ENCODE measurements at places on chromosomes 4 and X. TPM values are rescaled to one million over a fixed set of nuclear protein-coding genes. Genes with fewer than 3 reads are reported as not detected.

Gene ARHGAP36
- total RNA-seq, result not detected

Gene CACNA1F
- total RNA-seq, result 0.81 TPM

Gene SCML2
- total RNA-seq, result 0.81 TPM

Gene BMPR1B
- total RNA-seq, result 12.9 TPM

Gene SLC6A8
- 16.9 TPM for total RNA-seq

Gene SPANXC
- not detected for total RNA-seq

Gene NAT8L
- total RNA-seq, result not detected

Gene GPR119
- total RNA-seq, result not detected

Gene GNRHR
- not detected for total RNA-seq

Gene TENM3
- total RNA-seq, result 0.68 TPM

DNA sequence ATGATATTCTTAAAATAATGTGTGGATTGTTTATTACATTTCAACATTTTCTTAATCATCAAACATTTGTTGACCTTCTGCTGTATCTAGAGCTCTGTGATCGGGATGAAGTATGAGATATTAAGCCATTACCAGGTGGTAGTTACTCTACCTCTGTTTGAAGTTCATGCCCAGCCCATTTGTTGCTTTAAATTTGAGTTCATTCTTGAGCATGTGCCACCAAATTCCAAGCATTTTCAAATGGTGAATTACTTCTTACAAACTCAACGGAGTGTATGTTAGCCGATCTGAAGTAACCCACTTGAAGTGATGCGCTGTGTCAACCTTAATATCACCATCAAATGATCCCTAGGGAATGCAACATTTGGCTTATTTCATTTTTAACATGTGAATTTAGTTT, 7.3 kb upstream of the DTHD1 start:
- DNase-seq, result no peak

DNA sequence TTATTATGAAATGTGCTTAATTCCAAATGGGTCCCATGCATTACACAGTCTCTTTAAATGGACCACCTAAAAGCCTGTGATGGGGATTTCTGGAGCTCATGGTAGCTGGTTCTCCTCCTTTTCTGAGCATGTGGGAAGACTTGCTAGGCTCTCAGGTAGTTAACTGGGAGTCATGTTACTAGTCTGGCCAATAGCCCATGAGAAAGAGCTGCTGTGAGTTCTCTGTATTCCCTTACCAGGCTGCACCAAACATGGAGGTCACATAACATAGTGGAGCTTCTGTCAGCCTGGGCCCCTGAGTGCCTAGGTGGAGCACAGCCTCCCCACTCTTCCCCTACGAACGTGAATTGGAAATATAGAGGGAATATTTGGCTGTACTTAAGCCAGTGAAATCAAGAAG, 198.4 kb downstream of the MAML3 start:
- no peak for DNase-seq

GRCh38 chr4:110088670-110089069, 109.7 kb downstream of the ELOVL6 start:
- no peak for DNase-seq

DNA sequence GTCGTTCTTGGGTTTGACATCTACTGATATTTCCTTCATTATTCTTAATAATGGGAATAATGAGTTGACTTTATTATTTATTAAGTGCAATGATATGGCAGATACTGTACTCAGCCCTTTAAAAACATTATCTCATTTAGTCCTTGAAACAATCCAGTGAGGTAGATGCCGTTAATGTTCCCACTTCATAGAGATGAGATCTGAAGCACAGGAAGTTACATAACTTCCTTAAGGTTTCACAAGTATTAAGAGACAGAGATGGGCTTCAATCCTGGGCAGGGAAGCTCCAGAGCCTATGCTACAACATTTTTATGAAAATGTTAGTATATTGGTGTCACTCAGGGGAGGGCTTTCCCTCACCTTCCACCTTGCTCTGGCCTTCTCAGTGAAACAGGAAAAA, 9.7 kb upstream of the KLHL13 start:
- DNase-seq, result no peak

DNA sequence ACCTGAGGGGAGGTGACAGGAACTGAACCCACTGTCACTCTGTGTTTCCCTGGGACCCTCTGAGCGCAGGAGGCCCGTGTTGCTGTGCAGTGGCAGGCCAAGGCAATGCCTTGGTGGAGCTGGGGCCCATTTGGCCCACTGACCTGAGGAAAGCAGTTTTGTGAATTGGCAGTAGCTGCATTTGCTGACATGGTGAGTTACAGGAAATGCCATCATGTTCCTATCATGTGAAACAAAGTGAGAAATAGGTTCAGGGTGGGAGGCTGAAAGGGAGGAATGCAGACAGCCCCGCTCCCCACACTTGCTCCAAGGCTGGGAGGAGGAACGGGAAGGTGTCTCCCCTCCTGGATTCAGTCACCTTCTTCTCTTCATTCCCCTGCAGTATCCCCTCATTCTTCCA, 146.1 kb downstream of the PTTG2 start:
- no peak for DNase-seq

DNA sequence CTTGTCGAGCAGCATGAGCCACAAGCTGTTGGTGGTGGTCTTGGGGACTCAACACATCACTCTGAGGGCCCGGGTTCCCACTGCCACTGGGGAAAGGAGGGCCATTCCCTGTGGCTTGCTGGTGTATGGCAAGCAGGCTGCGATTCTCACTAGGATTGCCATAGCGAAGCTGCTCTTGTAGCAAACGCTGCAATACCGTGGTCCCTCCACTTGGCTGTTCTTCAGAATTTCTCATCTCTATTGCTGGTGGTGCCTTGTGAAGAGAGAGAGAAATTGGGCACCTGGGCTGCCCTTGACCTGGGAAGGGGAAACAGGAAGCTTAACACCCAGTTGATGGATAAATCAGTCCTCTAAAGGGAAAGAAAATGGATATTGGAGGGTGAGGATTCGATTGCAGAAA, 17.7 kb downstream of the AMOT start:
- DNase-seq, result no peak

DNA sequence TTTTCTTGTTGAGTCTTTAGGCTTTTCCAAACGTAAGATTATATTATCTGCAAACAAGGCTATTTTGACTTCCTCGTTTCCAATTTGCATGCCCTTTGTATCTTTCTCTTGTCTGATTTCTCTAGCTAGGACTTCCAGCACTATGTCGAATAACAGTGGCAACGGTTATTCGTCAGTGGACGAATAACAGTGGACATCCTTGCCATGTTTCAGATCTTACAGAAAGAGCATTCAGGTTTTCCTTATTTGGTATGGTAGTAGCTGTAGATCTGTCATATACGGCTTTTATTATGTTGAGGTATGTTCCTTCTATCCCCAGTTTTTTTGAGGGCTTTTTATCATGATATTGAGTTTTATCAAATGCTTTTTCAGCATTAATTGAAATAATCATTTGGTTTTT, 634.6 kb upstream of the ADGRL3 start:
- no peak for DNase-seq

- no peak for DNase-seq
Measured at GRCh38 chr4:183499801-183500200, 5.1 kb upstream of the ING2 start.

GRCh38 chr4:154686838-154687237, 57.0 kb upstream of the LRAT start:
- no peak for DNase-seq

DNA sequence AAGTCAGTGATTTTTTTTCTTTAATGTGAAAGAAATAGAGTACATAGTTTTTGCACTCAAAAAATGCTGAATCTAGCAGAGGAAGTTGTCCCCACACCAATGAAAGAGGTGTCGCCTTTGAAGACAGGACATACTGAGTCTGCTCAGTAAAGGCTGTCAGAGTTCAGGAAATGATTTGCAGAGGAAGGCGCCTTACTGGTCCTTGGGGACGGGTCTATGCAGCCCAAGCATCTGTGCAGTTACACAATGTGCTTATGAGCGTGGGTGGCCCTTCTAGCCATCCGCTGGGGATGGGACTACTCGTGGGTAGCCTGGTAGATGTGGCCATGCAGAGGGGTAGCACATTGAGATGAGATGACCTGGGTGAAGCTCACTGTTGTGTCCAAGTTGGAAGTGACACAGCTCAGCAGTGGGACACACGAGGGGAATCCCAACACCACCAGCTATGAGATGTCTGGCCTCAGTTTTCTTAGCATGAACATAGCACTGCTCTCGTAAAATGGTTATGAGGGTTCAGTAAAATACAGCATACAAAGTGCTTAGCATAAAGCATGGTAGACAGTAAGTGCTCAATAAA, 116.5 kb upstream of the RBPJ start:
- no peak for DNase-seq

DNA sequence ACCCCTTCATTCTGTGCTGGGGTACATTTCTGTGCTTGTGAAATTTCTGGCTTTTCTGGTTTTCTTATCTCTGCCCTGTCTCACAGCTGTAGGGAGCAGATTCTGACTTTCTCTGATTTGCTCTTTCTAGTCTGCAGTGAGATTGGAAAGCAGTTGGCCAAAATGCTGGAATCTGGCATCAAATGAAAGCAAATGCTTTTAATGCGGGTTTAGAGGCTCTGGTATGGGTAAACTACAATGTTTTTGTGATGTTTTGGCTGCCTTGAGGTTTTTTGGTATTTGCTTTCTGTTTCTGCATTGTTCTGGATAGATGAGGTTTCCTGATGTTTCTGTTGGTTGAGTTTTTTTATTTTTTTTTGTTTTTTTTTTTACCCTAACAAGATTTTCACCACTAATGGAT, 23.8 kb downstream of the SMIM20 start:
- no peak for DNase-seq

- no peak for DNase-seq
Measured at GRCh38 chrX:63746715-63747114, 38.3 kb downstream of the ARHGEF9 start.

GRCh38 chrX:40694802-40695201, 40.5 kb downstream of the MED14 start:
- no peak for DNase-seq

GRCh38 chr4:14233126-14233525, 605.6 kb upstream of the BOD1L1 start:
- no peak for DNase-seq

- DNase-seq, result no peak
Measured at GRCh38 chr4:8637456-8637984, 45.0 kb downstream of the CPZ start.

DNA sequence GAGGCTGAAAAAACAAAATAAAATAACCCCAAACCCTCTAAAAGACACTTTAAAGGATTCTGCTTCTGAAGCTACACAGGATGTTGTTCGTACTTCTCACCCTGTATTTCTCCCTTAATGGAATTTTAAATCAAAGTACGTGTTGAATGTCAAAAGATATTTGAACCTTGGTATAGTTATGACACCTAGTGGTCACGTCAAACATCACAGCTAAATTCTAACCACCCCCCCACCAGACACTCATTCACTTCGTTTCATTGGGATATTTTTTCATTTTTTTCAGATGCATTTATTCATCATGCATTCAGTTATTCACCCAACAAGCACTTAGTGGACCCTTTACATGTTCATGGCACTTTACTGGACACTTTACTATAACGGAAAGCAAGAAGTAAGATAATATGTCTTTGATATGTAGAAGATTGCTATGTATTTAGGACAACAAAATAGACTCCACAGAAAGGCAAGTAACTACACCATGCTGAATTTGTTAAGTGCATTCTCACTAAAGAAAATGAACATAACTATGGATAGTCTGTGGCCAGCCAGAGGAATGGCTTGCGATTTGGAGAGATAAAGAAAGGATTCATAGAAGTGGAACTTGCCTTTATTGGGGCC, 62.5 kb upstream of the GPR174 start:
- no peak for DNase-seq

DNA sequence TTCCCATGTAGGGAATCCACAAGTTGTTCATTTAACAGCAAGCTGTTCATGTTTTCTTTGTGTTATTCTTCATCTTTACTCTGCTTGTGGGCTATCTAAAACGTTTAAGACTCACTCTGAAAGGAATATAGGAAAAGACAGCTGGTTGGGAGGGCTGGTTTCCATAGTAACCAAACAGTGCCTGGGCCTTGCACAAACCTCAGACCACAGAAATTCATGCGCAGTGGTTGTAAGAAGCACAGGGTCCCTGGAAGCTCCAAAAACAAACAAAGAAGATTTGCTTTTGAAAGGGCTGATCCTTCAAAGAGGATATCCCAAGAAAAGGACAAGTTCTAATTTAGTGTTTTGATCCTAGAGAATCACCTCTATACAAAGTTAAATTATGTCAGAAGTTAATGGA, 7.8 kb downstream of the SERTM2 start:
- no peak for DNase-seq

- DNase-seq, result no peak
Measured at GRCh38 chr4:39814403-39815185, 116.7 kb downstream of the UBE2K start.

DNA sequence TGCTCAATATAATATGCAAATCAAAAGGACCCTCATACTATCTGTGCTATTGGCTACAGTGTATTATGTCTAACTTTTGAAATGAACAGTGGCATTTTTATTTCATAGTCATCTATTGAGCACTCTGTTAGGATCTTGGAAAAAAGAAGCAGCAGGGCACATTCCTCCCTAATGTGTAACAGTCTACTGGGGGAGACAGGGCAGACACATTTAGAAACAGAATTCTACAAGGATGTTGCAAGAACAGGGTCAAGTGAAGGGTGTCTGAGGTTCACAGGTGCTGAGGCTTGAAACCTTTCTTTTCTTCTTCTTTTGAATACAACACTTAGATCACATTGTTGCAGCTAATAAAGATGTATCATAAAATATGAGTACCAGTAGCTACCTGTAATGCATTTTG, 129.7 kb upstream of the SLC4A4 start:
- DNase-seq, result no peak

- no peak for DNase-seq
Measured at GRCh38 chrX:49003696-49004095, 1.6 kb upstream of the GRIPAP1 start.

DNA sequence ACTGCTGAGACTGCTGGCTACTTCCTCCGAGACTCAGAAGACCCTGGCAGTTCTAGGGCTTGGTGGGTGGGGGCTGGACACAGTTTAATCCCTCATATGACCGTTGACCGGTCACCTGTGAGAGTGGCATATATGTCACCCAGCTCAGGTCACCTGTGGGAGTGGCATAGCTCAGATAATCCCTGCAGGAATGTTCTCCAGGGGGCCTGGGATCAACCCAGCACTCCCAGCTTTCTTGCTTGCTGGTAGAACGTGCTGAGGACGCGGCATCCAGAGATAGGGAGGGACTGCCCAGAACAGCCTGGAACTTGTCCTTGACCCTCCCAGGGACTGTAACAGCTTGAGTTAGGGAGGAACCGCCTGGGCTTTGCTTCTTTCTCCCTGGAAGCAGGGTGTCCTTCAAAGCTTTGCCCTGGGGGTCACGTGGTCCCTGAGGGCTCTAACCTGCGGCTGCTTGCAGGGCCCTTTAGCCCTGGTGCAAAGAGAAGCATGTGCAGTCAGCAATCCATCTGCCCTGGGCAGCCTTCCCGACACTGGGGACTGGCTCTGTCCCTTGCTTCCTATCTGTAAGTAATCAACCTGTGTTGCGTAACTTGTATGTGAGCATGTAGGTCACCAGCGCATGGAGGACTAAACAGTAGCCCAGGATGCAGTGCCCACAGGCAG, 55.3 kb downstream of the ZFYVE28 start:
- no peak for DNase-seq

- DNase-seq, result no peak
Measured at GRCh38 chr4:181007751-181008150, 1235.5 kb upstream of the TENM3 start.
